ENCODE measurements at places on chromosomes 3 and 15.

- DNase-seq, result no peak
Observed at GRCh38 chr3:87082796-87083440, 92.0 kb upstream of the VGLL3 start.

GRCh38 chr3:39255503-39256325 is 24.1 kb downstream of the CX3CR1 start:
- DNase-seq, result peak; percentile 22

- DNase-seq, result no peak
Observed at GRCh38 chr15:65171428-65171827, 13.7 kb downstream of the CLPX start.

DNA sequence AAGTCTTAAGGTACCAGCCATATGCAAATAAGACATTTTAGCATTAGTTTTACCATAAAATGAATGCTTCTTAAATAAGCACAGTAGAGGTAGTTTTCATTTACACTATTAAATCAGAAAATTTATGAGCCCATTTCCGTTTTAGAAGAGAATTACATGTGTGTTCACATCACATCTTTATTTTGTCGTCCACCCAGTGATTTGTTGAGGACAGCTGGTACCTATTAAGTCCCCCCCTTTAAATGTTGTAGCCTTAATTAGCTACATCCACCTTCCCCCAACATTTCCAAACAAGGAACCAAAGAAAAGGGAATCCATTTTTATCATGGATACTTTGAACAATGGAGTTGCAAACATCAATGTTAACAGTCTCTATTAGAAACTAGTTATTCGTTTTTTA is 6.8 kb downstream of the IL17RD start:
- no peak for DNase-seq

- no peak for DNase-seq
Observed at GRCh38 chr3:34203386-34203785, 405.0 kb downstream of the PDCD6IP start.

DNA sequence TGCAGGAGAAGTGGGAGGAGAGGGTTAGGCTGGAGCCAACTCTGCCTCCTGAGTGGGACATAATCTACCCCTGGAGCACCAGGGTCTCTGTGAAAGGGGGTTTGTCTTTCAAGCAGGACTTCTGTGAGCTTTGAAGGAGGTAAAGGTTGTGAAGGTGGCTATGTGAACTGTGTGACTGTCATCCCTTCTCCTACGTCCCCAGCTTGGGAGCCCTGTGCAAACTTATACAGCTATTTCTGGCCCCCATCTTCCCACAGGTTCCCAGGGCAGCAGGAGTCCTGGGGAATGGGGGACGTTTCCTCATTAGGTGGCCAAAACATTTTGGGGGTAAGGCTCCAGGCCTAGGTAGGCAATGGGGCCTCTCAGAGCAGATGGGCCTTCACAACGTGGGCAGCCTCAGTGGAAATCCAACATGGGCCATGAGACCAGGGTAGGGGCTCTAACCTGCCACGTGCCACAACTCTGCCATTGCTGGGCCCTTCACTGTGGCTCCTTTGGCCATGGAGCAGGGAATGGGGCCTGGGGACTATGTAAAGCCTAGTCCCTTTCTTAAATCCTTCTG is 3.5 kb downstream of the VIPR1 start:
- DNase-seq, result no peak

DNA sequence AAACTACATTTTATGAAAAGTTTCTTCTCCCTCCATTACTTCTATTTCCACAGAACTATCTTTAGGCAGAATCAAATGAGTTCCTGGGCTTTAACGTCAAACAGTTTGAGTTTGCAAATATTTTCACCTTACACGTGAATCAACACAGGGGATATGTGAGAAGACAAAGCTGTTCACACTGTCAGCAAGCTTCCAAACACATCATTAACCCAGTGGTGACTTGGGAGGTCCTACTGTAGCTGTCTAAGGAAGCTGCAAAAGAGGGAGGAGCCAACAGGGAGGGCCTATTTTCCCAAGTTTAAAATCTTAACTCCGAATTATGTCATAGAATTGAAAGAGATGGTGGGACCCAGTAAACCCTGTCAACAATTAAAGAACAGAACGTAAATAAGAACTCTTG is 337.8 kb upstream of the DNAJC19 start:
- DNase-seq, result no peak

DNA sequence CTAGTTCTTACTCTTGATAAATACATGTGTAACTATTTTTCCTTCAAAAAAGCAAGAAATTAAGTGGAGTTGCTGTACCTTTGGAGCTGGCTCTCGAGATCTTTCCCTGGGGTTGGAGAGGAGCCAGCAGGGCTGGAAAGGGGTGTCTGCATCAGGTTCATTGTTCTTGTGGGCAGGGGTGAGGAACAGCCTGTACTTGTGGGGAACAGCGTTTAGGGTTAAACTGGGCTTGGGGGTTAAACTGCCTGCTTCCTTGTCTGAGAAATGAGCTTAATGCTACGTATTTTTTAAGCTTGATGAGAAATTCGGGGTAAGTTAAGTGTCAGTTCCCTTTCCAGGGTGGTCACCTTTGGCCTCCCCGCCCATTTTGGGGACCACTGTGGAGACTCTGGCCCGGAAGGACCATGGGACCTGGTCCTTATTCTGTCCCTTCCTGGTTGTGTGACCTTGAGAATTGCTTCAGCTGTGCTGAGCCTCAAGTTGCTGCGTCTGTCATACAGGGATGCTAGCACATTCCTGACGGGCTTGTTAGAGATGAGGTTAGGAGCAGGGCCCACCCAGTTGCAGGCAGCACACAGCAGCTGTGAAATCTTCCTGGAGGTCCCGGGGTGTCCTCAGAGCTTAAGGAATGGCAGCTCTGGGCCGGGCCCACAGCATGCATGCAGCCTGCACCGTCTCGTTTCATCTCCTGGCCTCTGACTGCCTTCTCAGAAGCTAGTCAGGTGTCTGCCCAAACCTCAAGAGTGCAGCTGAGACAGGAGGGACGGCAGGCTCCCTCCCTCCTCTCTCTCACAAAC is 11.6 kb downstream of the H1-8 start:
- no peak for DNase-seq

DNA sequence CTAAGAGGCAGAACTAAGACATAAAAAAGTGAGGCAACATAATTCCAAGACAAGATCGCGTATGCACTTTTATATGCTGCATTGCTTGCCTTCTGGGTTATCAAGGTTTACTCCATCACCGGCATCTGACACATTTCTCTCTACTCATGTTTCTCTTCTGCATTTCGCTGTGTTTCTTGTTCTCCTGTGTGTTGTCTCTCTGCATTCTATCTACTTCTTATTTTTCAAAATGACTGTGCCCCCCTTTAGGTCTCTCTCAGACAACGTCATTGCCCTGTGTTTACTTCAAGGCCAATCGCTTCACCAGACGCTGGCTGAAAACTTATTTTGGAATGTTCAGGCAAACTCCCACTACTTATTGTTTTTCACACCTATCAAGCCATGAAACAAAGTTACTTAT is 280.4 kb downstream of the KCNH8 start:
- DNase-seq, result no peak

DNA sequence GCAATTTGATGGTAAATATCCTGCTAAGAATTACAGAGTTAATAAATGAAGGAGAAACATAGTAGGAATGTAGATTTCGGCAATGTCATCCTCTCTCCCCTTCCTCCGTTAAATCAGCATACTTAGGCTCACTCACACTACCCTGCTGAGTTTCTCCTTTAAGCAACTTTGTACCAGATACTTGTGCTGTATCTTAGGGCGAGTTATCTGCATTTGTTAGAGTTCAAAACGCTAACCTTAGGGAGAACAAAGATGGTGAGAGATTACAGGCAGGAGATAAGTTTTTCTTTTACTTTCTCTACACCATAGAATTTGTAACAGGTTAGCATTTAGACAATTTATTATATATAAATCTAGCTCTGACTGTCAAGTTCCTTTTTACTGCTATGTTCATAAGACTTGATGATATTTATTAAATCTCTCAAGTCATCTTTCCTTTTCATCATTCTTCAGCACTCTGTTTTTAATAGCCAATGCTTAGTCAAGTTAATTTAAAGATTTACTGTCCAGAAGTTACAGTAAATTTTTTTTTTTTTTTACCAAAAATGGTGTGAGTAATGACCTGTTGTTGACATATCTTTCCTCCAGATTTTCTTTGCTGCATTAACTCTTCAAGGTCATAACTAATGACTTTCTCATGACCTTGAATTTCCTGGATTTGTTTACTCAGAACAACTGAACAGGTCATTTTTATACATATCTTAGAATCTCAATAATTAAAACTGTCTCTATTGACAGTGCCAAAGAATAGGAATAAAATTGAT is 22.2 kb downstream of the SUCNR1 start:
- DNase-seq, result no peak

DNA sequence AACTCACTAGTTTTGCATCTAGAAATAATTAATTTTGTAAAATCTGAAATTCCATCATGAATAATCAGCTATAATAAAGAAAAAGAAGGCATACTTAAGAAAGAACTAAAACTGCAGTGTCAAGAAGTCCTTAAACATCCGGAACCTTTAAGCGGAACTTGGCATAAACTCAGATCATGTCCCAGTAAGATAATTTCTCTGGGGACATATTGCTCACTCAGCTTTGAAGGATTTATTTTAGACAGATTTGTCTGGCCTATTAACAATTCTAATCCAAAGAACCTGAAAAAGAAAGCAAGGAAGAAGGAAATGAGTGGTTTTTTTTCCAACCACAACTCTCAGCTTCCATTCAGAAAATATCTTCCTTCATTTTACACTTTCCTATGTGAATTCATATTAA is 850.3 kb downstream of the ROBO1 start:
- DNase-seq, result no peak

GRCh38 chr3:140247775-140248174 is 312.8 kb downstream of the CLSTN2 start:
- no peak for DNase-seq

DNA sequence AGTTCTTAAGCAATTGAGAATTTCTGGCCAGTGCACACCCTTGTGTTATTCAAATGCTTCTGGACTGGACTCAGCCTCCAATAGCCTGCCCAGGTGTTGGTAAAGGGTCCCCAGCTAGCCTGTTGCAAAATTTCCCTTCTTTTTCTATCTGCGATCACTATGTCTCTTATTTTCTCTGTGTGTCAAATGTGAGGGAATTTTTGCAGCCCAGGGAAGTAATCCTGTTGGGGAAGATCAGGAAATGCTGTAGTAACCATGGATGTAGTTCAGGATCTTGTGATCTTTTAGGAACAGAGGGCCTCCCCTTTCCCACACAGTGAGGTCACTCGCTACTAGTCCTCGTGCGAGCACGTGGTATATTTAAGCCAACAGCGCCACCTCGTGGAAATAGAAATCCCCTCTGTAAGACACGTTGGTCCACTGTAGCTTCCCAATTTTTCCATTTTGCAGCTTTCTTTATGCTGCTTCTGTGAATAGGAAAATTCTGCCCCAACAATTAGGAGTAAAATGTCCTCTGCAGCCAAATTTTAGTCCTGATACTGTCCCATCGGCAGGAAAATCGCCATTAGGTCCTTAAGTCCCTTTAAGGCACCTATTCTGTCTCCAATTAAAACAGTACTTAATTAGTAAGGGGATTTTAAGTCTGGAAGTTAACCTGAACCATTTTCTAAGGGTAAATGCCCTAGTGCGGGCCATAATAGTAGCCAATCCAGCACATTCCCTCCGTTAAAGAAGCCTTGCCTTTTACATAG is 4.0 kb upstream of the SMCO1 start:
- DNase-seq, result peak; percentile 38

GRCh38 chr3:188505151-188505550 is 351.2 kb downstream of the LPP start:
- DNase-seq, result no peak

- DNase-seq, result no peak
Observed at GRCh38 chr3:40502034-40502433, 3.8 kb upstream of the ZNF620 start.

- no peak for DNase-seq
Observed at GRCh38 chr15:73593304-73594074, 39.7 kb downstream of the NPTN start.

DNA sequence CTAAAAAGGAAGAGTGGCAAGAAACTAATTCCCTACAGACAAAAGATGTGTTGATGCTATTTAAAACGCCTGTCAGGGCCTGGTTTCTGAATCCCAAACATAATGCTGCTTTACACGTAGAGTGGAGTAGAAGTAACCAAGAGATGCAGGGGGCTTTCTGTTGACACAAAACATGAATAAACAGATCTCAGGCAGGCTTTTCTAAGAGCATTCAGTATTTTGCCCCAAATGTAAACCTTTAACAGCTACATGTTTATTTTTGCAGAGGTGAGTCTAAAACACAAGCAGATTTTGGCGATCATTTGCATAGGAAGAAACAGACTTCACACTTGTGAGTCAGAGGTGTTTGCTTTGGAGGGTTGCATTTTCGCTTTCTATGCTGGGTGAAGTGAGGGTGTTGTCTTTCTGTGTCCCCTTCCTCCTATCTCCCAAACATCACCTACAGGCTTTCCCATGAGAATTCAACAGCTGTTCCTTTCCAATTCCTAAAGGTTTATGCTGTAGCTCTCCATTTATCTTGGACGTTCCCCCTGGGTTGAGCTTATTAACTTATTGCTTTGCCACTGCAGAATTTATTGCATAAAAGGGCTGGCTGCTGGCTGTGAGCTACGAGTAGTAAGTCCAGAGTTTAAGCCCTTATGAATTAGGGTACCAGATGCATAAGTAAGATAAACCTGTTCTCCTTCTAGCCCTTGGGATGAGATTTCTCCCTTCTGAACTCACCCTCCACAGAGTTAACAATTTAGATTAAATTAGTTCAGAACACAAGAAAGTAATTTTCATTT is 156.7 kb downstream of the DIPK2A start:
- no peak for DNase-seq

DNA sequence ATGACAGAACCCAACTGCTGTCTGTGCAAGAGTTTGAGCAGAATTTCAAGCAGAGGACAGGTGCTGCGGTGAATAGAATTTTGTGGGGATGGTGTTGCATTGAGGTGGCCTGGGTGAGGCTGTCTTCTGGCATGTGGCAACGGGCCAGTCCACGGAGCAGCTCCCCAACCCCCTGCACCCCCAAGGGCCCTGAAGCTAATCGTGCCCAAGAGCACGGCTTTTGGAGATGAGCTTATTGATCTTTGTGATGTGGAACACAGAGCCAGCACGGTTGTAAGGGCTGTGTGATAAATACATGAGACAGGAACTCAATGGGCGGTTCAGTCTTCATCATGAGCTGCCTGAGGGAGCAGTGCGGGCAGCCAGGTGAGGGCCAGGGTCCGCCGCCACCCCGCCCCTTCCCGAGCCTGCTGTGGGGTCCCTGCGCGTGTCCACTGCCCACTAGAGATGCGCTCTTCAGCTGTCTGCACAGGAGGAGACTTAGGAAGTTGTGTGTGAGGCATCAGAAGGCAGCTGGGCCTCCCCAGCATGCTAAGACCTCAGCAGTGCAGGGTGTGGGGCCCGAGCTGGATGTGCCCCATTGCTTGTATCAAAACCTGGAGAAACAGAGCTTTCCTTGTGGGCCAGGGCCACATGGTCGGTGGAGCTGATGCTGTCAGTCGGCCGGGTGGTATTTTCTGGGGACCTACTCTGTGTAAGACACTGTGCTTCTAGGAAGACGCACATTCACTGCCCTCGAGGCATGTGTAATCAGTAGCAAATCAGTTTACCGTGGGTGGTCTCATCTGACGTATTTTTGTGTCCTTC is 90.5 kb downstream of the CHRNA7 start:
- DNase-seq, result no peak

GRCh38 chr3:122281891-122282290 is 43.2 kb upstream of the CSTA start:
- DNase-seq, result no peak
